ENCODE measurements at places on chromosomes 1 and 21.

GRCh38 chr21:45545691-45546531, 3.7 kb upstream of the SLC19A1 start:
- no peak for DNase-seq

GRCh38 chr1:65717815-65718454, 74.8 kb upstream of the PDE4B start:
- DNase-seq, result no peak

DNA sequence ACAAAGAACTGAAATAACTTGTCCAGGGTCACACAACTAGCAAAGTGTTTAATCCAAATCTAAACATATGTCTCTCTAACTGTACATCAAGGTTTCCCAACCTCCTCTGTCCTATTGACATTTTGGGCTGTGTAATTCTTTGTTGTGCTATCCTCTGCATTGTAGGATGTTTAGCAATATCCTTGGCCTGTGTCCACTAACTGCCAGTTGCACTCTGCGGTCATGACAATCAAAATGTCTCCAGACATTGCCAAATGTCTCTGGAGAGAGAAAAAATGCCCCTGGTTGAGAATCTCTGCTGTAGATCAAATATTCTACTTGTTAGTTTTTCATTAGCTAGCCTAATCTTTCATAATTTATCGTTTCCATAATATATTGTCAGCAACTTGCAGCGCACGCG, 353.4 kb upstream of the NEGR1 start:
- no peak for DNase-seq

- no peak for DNase-seq
Measured at GRCh38 chr1:211257826-211258225, 1.3 kb upstream of the RCOR3 start.

DNA sequence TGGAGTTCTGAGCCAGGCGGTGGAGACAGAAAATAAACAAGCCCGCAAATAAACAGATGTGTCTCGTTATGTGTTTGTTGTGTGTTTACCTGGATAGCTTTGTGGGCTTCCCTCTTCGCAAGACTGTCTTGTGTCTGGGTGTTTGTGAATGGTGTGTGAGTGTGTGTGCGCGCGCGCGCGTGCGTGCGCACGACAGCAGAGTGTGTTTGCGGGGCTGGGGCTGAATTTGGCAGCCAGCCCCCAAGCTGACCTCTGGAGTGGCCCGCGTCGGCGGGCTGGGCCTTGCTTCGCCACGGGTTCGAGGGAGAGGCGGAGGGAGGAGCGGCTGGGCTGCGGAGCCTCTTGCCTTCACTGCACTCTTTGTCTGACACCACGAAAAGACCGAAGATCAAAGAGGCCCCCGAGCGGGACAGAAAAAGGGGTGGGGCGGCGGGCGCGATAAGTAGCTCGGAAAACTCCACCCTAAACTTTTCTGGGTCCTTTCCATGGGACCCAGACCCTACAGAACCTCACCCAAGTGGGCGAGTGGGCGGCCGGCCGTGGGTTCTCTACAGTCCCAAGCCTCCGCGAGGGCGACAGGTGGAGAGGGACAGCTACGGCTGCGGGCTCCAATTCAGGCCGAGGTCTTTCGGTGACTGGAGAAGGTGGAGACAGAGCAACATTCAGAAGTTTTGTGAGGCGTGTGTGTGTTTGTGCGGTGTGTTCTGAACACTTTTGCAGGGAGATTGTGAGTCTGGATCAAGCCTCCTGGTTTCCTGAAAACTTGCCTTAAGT, 14.5 kb downstream of the PAX7 start:
- no peak for DNase-seq

DNA sequence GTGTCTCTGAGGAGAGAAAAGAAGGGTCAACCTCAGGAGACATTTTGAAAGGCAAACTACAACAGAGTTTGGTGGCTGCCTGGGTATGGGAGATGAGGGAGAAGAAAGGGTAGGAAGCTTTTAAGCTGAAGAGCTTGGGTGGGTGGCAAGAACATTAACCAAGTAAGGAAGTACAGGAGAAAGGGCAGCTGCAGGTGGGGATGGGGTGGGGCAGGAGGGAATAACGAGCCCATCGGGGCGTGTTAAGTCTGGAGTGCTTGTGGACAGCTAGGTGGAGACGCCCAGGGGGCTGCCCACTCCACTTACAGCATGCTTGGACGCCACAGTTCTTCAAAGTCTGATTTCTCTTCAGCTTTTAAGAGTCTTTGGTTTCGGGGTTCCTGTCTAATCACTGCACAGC, 42.8 kb downstream of the TTC13 start:
- DNase-seq, result no peak

DNA sequence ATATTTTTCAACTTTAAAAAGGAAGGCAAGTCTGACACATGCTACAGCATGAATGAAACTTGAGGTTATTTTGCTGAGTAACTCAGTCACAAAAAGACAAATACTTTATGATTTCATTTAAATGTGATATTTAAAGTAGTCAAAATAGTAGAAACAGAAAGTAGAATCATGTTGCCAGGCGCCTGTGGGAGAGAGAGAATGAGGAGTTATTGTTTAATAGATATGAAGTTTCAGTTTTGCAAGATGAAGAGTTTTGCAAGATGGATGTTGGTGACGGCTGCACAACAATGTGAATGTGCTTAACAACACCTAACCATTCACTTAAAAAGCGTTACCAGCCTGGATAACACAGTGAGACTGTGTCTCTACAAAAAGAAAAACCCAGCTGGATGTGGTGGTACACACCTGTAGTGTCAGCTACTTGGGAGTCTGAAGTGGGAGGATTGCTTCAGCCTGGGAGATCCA, 20.7 kb upstream of the ATP1A1 start:
- no peak for DNase-seq

DNA sequence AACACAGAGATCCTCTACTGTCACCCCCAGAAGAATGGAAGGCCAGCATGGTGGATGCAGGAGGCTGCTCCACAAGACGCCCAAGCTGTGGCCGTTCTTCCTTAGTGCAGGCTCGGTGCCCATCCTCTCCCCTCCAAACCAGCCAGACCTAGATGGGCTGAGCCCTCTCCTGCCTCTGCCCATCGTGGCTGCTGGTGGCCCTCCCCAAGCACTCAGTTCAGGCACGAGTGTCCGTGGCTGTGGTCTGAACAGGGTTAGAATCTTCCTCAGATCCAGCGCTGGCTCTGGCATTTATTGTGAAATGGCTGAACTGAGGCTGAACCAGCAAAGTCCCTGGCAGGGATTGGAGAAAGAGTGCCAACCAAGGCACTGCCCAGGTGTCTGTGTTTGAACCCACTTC, 59.5 kb downstream of the TRIM11 start:
- DNase-seq, result no peak

DNA sequence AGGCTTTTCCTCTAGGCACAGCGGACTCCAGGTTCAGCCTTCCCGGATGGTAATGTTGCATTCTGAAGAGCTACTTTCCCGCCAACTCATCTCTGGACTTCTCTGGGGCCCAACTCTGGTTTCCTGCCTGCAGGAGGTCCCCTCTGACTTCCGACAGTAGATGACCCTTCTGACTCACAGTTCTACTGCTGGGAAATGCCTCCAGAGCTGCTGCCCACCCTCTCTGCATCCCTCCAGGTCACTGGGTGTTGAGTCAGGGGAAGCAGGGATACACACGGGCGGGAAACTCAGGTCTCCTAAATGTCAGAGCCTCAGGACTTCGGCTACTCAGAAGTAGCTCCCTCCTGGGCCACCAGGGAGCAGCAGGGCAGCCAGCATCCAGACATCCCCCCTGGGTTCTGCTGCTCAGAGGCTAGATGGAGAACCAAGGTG, 2.1 kb upstream of the KIF21B start:
- DNase-seq, result no peak

DNA sequence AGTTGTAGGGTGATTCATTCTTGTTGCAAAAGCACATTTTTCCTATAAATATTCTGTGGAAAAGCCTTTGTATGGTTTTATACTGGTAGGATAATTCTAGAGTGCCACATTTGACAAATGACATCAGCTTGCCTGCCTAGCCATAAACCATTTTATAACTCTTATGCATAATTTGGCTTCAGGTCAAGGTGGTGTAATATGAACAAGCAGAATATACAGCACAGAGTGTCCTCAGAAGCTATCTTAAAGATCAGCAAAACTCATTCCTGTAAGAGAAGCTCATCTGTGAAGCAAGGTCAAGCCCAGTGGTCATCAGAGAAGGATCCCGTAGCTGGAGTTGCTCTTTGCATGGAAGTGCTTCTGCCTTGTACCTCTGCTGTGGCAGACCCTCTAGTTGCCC, 24.0 kb upstream of the C1orf21 start:
- no peak for DNase-seq

GRCh38 chr21:35366394-35367080, 317.4 kb upstream of the RUNX1 start:
- DNase-seq, result no peak

GRCh38 chr21:40227096-40227495, 359.9 kb downstream of the PCP4 start:
- DNase-seq, result no peak

GRCh38 chr1:233368106-233368788, 40.7 kb downstream of the MAP3K21 start:
- no peak for DNase-seq

DNA sequence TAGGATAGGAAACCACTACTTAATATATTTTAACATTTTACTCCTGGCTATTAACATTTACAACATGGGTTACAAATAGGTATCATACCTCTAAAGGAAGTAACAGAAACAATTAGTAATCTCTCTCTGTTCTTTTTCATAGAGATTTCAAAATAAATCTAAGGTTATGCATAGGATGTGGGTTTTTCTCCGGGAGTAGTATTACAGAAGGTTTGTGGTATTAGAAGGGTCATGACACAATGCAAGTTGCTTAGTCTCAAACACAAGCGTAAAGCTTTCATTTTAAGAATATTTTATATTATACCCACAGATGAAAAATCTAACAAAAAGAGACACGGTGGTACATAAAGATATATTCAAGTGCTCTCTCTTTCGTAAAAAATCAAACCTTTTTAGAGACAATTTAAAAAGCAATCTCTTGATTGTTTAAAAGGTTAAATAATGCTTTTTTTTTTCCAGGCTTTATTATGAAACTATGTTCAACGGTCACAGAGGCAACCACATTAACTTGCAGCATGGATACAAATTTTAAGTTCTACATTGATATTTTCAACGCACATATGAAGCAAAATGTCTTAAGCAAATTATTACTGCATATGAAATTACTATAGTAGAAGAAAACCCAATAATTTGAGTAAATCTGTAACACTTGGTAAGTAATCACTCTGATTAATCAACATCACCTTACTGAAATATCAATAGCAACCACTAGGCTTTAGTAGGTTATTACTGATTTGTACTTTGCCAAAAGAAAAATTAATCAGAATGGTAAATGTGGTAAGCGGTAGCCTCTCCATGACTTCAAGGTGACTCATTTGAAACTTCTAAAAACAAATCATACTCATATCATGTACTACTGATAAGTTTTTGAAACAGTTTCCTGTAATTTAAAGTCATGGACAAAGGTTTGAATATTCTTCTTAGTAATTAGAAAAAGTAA, 97.4 kb upstream of the GFI1 start:
- no peak for DNase-seq

DNA sequence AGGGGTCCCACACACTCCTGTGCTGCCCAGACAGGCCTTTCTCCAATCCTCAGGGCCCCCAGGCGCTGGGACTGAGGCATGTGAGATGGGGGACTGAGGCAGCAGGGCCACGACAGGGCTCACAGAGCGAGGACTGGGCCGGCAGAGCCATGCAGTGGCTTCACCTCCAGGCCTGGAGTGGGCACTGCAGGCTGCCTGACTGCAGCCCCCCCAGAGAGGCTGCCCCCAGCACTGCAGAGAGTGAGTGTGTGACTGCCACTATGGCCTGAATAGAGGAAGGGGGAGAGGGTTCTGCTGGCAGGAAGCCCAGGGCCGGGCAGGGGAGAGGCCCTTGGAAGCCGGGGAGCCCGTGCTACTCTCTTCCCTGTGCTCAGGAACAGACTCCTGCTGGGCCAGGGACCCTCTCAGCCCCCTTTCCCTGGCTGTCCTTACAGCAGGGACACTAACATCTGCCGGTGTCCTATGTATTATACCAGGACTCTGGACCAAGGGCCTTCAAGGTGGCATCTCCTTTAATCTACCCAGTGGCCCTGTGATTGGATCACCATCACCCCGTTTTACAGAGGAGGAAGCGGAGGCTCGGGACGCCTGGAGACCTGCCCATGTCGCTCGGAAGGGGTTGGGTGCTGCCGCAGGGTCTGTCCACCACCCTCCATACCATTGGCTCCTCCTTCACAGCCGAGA, 20.2 kb upstream of the PLEKHG5 start:
- DNase-seq, result no peak

- no peak for DNase-seq
Measured at GRCh38 chr1:155037043-155037442, 3.4 kb downstream of the DCST1 start.

DNA sequence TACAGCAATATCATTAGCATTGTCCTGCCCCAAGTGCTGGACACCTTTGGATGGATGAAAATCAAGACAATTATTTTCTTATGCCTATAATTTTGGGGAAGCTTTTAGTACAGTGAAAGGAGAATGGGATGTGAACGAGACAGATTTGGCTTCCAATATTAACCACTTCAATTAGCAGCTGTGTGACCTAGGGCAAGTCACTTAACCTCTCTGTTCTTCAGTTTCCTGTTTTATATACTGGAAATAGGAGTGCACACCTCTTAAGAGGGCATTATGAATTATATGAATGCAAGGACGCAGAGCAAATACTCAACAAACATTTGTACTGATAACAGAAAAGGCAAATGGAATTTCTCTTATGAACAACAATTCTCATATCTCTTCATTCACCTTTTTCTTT, 18.5 kb downstream of the CYP2J2 start:
- DNase-seq, result no peak

GRCh38 chr1:51791888-51792287, 86.6 kb downstream of the NRDC start:
- no peak for DNase-seq

DNA sequence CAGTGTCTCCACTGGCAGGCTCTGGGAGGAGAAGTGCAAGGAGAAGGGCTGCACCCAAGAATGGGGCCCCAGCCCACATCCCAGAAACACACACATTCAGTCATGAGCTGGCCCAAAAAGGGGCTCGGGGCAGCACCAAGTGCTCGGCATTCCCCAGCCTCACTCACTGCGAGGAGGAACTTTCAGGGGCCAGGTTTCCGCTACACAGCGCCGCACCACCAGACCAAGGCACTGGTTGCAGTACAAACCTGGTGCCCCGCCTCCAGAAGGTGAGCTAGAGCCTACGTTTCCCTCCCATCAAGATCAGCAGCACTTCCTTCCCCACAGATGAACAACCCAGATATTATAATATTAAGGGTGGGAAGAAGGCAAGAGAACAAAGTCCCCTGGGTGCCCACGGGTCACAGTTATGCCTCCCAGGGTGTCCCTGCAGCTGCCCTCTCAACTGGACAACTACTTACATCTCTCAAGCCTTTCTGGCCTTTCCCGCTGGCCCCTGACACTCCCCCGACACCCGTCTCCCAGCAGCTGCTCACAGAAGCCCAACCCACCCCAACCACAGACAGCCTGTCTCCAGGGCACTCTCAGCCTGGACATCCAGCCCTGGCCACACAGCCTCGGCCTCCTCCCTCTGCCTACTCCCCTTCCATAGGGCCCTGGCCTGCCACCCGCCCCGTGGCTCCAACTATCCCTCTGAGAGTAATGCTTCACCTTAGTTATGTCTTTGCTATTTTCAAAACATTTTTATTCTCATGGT, 3.8 kb downstream of the PBXIP1 start:
- no peak for DNase-seq

Data from activated naive CD4-positive, alpha-beta T cell (primary cell).